ENCODE measurements at places on chromosomes 5 and 9.

GRCh38 chr5:153671653-153672346 is 181.3 kb downstream of the GRIA1 start:
- DNase-seq: no peak

GRCh38 chr5:154722936-154723335 is 32.2 kb upstream of the LARP1 start:
- no peak for DNase-seq

GRCh38 chr9:99016681-99017387 is 73.1 kb downstream of the COL15A1 start:
- DNase-seq: no peak

- DNase-seq: no peak
Measured at GRCh38 chr9:27460226-27461023, 63.7 kb upstream of the IFNK start.

DNA sequence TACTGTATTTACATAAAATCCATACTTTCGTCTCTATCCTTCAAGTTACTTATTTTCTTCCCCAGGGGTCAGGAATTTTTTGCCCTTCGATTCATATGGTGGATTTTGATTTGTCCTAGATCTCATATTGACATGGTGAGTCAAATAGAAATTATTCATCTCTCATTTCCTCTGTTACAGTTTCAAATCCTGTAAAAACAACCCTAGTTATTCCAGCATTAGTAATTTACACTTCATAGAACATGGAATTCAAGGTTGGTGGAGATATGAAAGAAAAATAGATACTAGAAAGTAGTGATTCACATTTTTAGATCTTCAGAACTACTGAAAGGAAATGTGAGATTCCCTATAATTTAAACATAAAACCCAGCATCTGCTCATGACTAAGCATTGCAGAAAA is 1331.0 kb upstream of the CDH9 start:
- DNase-seq: no peak

Data from left colon (tissue), 2 donors.